ENCODE measurements at places on chromosomes 2 and 18.

DNA sequence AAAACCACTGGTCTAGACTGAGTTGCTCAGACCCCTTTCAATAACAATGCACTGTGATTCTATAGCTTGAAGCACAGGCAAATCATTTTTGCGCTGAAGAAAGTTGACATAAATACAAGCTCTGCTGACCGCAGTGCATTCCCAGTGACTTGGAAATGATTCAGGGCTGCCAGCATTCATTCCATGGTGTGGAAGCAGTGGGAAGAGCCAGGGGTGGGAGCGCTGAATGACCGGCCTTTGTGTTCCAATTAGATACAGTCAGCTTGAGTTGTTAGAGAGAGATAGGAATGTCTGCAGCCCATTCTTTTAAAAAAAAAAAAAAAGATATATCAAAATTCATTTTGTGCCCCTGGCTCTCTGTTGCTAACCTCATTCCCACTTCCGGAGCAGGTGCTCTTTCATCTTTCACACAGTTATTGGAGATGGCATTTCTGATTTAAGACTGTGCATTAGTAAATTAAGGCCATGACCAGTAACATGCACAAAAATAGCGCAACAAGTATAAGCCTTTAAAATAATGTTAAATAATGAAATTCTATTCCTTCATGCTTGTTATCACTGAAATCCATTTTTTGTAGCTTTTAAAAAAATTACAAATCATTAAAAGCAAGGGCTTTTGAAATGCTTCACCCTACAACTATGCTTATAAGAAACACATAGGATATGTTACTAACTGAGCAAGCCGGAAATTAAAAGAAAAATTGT is 59.4 kb upstream of the CTLA4 start:
- no peak for DNase-seq

GRCh38 chr2:95354469-95354901 is 48.0 kb upstream of the FAHD2A start:
- no peak for DNase-seq

DNA sequence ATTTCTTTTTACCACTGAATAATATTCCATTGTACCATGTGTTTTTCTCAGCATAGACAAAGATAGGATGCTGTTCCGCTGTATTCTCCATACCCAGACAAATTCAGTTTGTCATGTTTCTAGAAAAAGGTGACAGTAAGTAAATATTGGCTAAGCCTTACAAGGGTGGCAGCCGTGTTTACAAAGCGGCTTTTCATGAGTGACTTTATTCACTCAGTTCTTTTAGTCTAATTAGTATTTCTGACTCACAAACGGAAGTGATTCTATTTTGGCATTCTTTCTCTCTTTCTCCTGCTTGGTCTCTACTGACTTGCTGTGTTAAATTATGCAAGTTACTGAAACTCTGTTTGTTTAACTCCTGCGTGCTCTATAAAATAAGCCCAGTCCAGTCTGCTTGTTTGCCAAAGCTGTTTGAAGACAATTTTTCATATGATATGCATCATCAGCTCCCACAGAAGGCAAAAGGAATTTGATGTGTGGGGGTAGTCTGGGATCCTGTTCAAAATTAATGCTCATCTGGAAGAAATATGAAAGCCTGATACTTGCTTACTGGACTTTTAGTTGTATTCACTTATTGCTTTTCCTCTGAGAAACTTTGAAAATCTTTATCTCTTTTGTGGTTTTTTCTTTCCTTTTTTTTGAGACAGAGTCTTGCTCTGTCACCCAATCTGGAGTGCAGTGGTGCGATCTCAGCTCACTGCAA is 2.3 kb upstream of the PLEKHH2 start:
- no peak for DNase-seq

DNA sequence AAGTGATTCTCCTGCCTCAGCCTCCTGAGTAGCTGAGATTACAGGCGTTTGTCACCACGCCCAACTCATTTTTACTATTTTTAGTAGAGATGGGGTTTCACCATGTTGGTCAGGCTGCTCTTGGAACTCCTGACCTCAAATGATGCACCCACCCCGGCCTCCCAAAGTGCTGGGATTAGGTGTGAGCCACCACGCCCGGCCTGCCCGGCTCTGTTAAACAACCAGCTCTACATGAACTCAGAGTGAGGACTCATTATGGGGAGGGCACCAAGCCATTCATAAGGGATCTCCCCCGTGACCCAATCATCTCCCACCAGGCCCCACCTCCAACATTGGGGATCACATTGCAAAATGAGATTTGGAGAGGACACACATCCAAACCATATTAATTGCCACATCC is 8.8 kb downstream of the ATIC start:
- no peak for DNase-seq

GRCh38 chr2:28164280-28164801 is 228.3 kb upstream of the FOSL2 start:
- DNase-seq = no peak

DNA sequence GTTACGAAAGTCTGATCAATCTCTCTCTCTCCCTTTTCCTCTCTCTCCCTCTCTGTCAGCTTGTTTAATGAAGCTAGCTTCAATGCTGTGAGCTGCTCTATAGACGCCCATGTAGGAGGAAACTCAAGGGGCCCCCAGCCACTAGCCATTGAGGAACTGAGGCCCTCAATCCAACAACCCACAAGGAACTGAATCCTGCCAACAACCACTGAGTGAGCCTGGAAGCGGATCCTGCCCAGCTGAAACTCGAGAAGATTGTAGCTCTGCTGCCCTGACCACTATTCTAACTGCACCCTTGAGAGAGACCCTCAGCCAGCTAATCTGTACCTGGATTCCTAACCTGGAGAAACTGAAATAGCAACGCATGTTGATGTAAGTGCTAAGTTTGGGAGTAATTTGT is 129.2 kb downstream of the BCL11A start:
- DNase-seq = no peak

DNA sequence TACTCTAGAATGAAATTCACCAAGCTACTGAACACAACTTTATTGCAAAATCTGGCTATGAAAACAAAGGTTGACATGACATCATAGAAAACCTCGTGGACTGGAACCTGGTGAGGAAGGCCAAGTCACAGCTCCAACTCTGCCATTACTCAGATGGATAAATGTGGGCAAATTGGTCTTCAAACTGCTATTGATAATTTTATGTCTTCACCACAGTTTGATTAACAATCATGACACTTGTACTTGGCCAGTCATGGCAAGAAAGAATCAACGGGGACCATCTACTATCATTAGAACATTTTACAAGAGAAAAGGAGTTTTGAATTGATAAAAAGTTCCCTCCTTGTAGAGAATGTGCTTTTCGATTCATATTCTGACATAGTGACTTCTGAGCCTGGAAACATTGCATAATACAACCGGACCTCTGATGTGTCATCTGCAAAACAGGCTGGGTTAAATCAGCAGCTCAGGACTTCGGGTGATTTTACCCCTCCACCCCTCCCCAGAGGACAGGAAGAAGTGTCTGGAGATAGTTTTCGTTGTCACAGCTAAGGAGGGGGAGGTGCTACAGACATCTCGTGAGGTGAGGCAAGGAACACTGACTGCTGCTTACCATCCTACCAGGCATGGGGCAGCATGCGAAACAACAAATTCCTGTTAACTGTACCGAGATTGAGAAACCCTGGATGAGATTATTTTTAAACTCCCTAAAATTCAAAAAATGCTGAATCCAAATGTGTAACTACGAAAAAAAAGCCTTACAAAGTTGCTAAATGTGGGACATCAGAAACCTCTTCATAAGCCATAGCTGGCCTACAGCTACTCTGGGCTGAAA is 8.4 kb downstream of the L3MBTL4 start:
- peak; percentile 24 for DNase-seq

GRCh38 chr2:212022966-212023365 is 515.6 kb downstream of the ERBB4 start:
- DNase-seq = no peak

DNA sequence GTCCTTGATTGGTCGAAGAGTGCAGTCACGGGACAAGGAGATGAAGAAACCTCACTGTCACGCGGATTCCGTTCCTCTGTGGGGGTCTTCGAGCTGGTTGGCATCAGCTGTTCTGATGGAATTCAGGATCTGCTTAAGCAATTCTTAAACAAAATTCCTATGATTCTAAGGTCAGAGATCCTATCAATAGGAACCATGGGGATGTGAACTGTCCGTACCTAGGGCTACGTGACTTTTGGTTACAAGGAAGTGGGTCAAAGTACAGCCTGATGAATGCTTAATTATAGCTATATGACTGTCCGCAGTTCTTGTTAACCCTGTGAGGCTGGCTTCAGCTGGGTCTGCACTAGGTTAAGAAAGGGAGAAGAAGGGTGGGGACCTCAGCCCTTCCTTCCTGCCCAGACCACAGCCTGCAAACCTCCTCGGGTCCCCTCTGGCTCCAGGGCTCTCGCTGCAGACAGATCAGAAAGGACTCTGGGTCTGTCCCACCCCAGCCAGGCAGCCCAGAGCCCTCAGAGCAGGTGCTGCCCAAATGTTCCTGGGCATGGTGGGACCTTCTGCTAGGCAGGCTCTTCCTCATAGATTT is 44.2 kb upstream of the TAF1B start:
- no peak for DNase-seq

DNA sequence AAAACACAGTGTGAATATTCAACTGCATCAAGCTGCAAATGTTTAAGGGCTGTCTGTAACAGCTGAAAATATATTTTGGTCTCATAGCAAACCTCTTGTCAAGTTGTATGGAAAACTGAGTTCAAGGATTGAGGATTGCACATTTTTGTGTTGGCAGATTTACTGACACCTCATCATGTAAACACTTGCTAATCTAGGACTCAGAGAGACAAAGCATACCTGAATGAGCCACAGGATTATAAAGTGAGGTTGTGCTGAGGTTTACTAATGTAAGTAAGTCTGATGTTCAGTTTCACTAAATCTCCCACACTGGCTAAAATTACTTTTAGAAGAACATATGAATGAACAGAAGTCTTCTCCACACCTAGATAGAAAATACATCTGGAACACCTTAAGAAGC is 1993.1 kb upstream of the CELF4 start:
- no peak for DNase-seq

- DNase-seq = no peak
These were observed 11.8 kb downstream of the TPGS2 start for GRCh38 chr18:36817039-36817438.

DNA sequence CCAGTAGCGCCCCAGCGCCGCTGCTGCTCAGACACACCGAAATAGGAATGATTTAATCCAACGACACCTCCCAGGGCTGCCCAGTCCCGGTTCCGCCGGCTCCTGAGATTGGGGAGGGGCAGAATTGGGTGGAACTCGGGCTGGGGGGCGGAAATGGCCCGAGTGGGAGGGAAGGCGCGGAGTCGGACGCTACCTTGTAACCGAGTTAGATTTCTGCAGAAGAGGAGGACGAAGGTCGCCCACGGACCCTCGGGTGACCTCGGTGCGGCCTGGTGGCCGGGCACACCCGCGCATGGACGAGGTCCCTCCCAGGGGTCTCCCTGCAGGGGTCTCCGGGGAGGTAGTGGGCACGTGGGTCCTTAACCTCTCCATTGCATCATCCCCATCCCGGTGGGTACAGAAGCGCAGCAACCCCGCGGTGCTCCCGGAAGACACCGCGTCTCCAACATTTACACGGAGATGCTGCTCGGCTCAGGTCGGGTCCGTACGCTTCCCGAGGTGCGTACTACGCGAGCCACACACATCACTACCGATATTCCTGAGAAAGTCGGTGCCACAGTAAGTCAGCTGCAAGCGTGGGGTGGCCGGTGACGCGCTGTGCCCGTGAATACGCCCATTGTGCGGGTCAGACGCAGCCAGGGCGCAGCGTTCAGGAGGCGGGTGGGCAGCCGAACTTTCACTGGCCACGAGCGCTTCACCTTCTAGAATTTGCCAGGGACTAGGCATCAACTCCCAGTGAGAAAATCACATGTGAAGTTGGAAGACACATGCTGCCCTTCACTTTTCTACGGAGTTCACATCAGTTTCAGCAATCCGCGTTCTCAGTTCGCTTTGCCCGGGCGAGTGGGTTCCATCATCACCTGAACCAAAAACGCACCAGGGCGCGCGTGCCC is 3.0 kb downstream of the ZNF516 start:
- no peak for DNase-seq

DNA sequence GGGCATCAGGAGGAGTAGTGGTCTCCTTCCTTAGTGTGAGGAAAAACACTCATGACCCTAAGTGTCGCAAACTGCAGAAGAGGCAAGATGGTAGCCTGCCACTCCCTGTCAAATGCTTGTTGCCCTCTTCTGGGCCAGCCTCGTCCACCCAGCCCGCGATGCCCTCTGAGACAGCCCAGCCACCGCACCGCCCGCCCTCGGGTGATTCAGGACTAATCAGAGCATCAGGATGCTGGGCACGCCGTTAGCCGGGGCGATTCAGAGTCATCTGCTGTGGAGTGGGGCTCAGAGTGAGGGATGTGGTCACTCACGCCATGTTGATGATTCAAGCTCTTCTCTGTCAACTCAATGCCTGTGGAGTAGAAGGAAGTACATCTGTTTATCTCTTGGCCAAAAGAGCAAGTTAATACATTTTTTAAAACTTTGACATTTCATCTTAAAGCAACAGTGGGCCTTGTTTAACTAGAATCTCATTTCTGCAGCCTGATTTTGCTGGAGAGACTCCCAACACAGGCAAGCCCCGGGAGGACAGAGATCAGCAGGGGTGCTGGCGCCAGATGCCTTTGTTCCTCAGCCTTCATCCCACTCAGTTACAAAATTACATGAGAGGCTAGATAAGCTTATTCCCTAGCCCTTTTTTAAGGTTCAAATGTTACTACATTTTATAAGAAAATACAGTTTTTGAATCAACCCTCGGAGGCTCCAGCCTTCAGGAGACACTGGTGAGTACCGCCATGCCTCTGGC is 79.0 kb downstream of the TMEM18 start:
- no peak for DNase-seq

DNA sequence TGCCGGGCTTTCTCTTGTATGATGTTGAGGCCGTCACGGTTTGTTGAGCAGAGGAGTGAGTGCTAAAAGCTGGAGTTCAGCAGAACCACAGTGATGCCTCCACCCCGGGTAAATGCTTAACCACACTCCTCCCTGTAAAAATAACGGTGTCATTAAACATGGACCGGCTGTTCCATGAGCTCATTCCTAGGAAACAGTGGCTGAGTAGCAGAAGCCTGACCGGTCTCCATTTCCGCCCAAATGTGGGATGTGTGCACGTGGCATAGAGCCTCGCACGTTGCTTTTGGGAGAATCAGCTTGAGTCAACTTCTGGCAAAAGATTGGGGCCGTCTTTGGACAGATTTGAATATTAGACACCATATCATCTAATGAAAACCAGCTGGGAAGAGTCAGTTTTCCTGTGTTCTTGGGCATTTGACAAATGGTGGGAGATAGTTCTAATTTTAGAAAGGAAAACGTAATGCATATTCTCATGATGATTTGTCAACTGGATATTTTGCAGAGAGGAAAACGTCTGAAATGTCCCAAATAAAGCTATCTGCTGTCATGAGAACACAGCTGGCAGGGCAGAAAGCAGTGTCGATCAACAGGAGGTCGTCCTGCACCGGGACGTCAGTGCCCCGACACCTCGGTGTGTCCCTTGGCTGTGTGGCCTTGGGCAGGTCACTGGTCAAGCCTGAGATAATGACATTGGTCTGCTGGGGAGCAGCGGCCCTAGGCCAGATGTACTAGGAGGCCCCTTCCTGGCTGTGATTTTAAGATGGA is 42.4 kb downstream of the LRRFIP1 start:
- no peak for DNase-seq

- DNase-seq = no peak
These were observed 63.5 kb upstream of the TAF1B start for GRCh38 chr2:9779596-9780264.
